ENCODE measurements at places on chromosomes 13 and 19. TPM values are rescaled to one million over a fixed set of nuclear protein-coding genes. Genes with fewer than 3 reads are reported as not detected.

DNA sequence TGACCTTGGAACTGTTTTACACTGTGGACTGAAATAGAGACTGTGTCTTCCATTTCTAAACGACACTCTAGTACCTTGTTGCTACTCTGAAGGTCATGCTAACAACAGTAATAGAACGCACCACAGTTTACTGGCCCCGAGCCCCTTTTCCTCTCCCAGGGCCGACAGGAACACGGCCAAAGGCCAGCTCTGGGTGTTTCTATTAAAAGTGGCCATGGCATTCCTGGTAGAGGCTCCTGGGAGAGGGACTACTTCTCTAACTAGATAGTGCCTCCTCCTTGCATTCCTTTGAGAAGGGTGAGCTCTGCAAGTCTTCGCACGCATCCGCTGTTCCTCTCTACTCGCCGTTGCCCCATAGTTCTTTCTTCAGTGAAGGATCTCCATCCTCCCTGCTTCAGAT is 18.7 kb upstream of the SIAH3 start:
- DNase-seq, result no peak

DNA sequence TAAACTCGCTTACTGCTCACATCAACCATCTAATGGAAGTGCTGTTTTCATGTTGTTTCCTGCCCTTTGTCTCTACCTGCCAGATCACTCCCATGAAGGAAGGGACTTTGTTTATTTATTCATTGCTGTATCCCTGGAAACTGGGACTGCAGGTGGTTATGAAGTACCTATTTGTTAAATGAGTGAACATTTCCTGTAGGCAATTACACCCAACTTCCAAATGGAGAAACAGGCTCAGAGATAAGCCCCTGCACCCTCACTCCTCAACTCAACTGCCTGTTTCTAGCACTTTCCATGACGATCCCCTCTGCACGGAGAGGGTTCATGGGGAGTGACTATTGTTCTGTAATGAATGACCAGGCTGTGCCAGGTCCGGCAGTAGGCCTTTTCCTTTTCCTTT is 1.9 kb upstream of the SELENOW start:
- no peak for DNase-seq

The FBXO17 gene
- 64.3 TPM for total RNA-seq

The CLDN10 gene
- total RNA-seq, result 2.6 TPM

The FREM2 gene
- total RNA-seq, result 2.0 TPM

The PTPRH gene
- total RNA-seq, result 6.3 TPM

DNA sequence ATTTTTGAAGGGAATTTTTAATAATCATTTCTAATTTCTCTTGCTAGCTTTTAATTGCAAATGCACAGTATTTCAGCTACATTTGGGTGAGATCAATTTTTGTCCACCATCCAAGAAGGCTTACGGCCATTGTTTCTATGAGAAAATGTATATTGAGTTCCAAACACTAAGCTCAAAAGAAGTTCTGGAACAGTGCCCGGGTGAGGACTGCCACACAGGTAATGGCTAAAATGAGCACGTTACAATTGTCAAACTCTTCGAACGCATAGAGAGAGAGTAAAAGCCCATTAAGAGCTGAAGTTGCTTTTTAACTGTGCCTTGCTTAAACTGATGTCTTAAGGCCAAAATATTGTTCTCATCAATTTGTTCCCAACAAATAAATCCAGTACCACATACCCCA is 755.0 kb downstream of the DIAPH3 start:
- DNase-seq, result no peak

GRCh38 chr13:75798353-75799255 is 162.5 kb downstream of the LMO7 start:
- DNase-seq, result no peak

DNA sequence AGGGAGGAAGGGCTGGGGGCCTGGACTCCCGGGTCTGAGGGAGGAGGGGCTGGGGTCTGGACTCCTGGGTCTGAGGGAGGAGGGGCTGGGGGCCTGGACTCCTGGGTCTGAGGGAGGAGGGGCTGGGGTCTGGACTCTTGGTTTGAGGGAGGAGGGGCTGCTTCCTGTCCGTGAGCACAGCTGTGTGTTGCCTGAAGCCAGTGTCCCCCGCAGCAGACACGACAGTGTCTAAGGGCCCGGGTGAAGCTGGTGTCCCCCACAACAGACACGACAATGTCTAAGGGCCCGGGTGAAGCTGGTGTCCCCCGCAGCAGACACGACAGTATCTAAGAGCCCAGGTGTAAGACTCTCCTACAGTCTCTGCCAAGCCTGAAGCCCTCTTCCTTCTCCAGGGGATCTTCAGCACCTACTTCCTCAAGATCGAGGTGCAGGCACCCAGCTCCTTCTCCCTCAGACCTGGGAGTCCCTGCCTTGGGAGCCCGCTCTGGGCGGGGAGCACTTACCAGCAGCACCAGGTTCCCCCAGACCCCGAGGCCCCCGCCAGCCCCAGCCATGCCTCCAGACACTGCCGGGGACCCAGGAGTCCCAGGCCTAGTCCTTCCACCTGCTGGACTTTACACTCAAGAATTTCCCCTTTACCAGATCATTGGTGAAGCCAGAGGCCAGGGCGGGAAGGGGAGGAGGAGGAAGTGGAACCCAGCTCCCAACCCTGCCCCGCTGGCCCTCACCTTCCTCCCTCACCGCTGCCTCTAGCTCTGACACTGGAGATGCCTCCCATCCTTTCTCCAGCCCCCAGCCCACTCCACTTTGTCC is at the start of gene PTPRH:
Gene PTPRH, minus strand, starts transcription at position 622 of the 813 bp plus-strand sequence. Its CDS starts 68 bp downstream, at position 554.
- no peak for DNase-seq

- no peak for DNase-seq
Measured at GRCh38 chr19:55146078-55146704, 2.8 kb downstream of the TNNT1 start.

GRCh38 chr13:101618440-101619187 is 166.1 kb downstream of the ITGBL1 start:
- DNase-seq, result no peak

The PLIN5 gene
- 136 TPM for total RNA-seq

- no peak for DNase-seq
Measured at GRCh38 chr19:56678205-56678604, 6.6 kb upstream of the ZNF835 start.

The ZNF69 gene
- 8.0 TPM for total RNA-seq

The LIM2 gene
- not detected for total RNA-seq

The RDH8 gene
- not detected for total RNA-seq

The AMER2 gene
- total RNA-seq, result not detected

DNA sequence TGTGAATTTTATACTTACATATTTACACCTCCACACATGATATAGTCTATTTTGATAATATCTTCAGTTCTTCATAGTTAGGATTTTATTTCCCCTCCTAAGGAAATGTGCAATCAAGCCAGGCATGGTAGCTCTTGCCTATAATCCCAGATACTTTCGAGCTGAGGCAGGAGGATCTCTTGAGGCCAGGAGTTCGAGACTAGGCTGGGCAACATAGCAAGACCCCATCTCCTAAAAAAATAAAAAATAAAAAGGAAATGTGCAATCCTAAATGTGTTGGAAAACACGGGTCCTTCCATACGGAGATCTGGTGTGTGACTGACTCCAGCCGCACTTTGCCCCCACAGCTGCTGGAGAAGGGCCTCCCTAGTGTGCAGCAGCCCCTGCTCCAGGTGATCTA is 71.5 kb downstream of the ZAR1L start:
- DNase-seq, result no peak

The APC2 gene
- total RNA-seq, result 0.13 TPM

Data from left lobe of liver (tissue), 2 donors.